ENCODE measurements at places on chromosomes 7 and 10.

GRCh38 chr7:77558284-77558967 is 21.3 kb downstream of the PTPN12 start:
- no peak for DNase-seq

DNA sequence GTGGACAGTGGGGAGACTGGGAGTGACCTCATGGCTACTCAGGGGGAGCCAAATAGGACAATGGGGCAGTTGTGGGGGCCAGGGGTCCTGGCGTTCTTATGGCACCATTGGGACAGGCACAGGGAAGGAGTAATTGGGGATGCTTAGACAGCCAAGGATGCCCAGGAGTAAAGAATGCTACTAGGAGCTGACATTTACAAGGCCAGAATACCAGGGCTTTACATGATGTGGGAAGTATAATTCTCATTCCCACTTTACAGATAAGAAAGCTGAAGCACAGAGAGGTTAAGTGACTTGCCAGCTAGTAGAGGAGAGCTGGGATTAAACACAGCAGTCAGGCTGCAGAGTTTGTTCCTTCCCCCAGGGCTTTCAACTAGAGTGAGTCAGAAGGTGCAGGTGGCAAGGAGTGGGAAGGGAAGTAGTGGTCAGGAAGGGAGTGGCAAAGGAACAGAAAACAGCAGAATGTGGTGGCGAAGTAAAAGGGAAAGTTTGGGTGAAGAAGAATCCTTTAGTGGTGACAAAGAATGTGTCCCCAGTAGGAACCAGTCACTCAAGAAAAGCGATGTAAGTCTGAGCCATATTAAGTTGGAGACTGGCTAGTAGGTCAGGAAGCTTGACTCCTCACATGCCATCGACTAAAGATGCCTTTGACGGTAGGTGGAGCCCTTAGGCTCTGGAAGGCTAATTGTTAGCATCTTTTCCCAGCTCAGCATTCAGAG is 32.8 kb downstream of the CPVL start:
- DNase-seq: no peak

DNA sequence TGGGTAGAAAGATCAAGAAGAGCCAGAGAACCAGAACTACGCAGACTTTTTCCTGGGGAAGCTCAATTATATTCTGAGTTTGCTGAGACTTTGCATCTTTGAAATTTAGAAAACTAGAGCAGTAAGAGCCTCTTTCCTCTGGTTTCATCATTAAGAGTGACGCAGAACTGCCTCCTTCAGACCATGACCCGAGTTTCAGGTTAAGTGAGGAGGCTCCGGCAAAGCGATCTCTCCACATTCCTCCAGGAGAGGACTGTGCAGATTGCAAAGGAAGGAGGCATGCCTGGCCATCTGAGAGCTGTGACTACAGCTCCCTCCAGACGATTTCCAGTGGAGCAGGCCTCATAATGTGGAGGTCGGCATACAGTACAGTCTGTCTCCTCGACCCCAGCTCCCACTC is 115.8 kb upstream of the LANCL2 start:
- DNase-seq: no peak

DNA sequence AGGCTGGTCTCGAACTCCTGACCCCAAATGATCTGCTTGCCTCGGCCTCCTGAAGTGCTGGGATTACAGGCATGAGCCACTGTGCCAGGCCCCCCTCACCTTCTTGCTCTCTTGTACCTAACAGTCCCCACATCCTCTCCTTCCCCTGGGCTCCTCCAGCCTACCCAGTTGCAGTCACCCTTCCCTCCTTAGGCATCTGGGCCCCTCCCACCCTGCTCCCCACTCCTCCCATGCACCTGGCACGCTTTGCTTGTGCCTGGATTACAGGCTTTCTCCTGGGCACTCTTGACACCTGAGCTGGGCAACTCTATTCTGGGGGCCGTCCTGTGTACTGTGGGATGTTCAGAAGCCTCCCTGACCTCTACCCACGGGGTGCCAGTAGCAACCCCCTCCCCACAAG is 3.0 kb downstream of the CLDN15 start:
- DNase-seq: no peak

DNA sequence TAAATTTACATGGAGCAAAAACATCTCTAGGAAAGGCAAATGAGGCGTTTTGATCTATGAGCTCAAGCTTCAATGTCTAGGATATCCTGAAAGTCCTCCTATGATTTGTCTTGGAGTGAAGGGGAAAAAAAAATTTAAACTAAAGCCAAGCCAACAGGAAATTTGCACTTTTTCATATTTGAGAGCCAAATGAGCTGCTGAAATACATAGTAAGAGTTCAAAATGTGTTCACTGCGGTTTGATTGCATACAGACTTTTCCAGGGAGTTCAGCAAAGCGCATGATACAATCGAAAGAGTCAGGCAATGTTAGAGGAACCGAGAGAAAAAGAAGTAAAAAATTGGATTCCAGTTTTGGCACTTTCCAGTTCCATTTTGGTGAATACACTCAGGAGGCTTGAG is 633.4 kb upstream of the MGMT start:
- no peak for DNase-seq

- DNase-seq: no peak
Measured at GRCh38 chr10:70843333-70843732, 27.6 kb downstream of the SGPL1 start.

DNA sequence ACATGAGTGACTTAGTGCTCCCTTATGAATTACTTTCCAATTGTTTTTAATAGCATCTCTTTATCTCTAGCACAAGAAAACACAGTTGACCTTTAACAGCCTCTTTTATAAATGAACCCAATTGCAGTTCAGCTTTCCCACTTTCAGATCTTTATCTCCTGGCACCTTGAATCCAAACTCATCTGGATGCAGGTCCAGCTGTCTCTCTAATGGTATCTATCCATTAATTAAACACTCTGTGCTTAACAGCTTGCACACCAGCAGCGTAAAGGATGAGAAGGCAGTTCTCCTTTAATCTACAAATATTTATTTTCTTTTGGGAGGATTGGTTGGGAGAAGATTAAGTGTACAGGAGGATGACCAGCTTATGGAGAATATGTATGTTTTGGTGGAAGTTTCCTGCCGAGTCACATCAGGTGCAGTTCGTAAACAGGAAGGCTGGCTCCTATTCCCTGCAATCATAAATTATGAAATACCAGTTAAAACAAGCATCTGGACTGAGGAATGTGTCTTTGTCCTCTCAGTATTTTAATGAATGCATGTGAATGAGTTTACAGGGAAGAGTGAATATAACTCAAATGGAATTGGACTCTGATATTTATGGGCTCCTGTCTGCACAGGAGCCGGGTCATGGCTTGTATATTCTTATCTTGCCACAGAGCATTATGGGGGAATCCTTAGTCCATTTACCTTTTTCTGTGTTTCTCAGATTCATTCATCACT is 232.7 kb downstream of the PHF14 start:
- no peak for DNase-seq

DNA sequence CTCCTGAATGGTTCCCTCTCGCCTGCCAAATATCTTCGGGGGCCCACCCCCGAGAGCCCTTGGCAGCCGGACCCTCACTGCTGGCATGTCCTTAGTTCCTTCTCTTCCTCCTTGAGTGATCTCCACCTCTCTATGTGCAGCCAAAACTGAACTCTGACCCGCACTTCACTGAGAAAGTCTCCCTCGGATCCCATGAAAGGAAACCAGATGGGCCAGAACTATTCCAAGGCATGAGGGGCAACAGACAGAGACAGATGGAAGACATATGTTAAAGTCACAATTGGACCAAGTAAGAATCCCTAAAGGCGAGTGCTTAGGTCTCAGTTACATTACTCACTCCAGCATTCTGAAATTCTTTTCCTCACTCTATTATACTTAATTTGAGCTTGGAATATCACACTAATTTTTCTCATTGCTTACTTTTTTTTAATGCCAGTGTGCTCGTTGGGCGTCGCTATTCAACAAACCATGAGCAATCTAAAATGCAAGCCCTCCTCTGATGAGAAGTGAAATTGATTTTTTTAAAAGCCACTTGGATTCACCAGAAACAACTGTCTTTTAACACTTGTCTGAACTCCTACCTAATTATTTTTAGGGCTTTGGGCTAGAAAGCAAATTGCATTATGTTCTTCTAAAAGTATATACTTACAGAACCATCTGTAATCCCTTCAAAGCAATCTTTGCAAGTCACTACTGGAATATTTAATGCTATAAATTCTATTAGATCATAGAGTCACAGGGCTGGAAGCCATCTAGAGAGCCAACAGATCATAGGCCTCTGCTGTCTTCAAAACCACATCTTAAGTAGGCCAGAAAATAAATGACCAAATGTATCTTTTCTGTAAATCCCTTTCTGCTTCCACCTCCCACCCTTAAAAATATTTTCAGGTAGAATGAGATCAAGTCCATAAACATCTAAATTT is 43.3 kb upstream of the EZH2 start:
- DNase-seq: no peak

DNA sequence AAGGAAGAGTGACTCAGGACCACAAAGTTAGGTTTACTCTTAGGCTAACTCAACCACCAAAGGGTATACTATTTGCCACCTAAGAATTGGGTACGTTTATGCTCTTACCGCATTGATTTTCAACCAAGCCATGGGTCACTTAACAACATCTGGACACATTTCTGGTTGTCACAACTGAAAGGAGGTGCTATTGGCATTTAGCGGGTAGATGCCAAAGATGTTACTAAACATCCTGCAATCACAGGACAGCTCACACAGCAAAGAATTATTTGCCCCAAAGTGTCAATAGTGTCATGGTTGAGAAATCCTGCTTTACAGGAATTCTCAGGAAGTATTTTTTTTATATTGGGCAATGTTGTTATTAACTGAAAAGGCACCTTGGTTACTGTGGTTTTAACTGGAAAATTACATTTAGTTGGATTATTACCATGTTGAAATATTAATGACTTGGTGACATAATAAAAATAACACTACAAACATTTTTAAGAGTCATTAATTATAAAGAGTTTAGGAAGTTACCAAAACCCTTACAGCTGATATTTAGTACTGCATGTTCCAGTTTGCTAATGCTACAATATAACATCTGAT is 185.0 kb upstream of the TMEM196 start:
- DNase-seq: no peak

DNA sequence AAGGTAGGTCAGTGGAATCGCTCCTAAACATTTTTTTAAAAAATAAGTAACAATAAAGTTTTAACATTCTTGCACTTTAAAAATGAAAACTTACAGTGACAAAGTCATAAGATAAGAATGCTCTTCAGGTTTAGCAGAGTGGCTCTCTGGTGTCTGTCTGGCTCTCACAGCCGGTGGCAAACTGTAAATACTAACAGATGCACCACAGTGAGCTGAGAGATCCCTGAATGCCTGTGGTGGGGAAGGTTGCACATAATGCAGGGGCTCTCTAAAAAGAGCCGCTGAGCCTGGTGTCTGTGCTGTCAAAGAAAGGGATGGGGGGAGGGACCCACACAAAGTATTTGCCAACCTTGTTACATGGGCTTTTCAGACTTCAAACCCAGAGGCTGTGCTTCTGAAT is 498.3 kb downstream of the CCSER2 start:
- DNase-seq: no peak

GRCh38 chr10:8927705-8928104 is 873.2 kb downstream of the GATA3 start:
- no peak for DNase-seq

- no peak for DNase-seq
Measured at GRCh38 chr10:123355748-123356481, 201.7 kb downstream of the BUB3 start.

GRCh38 chr10:128122931-128123330 is 3.3 kb downstream of the MKI67 start:
- DNase-seq: no peak

DNA sequence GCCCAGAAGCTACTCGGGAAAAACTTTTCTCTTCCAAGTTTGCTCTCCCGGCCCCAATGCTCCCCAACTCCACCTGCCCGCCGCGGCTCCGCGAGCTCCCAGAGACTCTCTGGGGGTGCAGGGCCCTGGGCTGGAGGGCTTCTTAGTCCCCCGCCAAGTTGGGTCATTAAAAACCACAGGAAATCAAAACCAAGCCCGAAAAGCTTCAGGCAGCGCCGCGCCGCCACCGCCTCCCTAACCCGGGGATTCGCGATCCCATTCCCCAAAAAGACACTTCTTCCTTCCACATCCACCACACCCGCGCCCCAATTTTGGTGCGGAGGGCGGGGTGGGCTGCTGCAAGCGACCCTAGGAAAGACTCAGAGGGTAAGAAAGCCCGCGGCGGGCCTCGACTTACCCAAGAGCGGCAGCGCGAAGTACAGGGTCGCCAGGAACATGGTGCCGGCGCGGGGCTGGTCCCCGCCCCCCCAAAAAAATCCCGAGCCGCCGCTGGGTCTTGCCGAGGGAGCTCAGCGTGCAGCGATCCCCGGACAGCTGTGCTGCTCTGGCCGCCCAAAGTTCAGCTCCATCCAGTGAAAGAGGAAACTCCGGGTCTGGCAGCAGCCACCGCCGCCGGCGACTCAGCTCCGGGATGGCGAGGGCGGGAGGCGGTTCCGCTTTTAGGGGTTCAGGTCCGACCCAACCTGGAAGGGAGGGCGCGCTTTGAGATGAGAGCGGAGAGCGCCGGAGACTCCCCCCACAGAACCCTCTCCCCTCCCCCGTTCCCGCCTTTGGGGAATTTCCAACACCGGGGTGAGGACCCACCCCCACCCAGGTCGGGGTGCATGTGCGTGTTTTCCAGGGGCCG is 1.2 kb downstream of the GFRA1 start:
- no peak for DNase-seq

DNA sequence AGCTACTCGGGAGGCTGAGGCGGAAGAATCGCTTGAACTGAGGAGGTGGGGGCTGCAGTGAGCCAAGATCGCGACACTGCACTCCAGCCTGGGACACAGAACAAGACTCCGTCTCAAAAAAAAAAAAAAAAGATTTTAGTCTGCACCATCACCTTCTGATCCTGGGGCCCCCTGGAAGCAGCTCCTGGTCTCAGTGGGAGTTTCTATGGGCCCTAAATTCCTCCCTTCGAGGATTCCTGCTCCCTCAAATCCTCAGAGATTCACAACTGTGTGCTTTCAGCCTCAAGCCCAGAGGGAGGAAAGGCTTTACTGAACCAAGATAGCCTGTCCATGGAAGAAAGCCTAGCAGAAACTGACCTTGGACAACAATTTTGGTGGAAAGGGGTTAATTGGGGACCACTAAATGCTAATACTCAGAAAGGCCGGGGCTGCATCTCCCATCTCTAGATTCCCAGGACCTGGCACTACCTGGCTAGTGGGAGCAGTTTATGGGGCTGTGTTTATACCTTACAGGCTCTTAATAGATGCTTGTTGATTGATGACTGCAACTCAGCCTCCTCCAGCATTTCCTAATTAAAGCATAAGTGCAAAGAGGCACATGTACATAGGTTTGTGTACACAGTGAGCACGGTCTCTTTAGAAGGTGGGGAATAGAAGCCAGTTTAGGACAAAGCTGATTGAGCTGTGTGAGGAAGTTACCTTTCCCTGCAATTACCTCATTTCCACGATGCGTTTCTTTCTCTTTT is 9.2 kb upstream of the FGFR2 start:
- DNase-seq: peak; percentile 59

DNA sequence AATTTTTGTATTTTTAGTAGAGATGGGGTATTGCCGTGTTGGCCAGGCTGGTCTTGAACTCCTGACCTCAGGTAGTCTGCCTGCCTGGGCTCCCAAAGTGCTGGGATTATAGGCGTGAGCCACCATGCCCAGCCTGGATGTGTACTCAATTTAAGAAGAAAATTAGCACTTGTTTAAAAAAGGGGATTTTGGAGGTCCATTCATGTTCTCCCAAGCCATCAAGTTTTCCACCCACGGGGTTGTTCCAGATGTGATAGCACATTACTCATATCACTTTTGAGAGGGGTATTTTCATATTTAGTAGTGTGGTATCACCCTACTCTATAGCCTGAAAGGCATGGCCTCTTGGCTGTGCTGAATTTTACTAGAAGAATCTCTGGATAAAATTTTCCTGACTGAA is 10.5 kb upstream of the SLC26A3 start:
- DNase-seq: no peak

Data from G401 (cell line).